ENCODE measurements at places on chromosomes 12 and 14.
A peak's percentile ranks its signal among the peaks of the same experiment; 100 is the strongest.

DNA sequence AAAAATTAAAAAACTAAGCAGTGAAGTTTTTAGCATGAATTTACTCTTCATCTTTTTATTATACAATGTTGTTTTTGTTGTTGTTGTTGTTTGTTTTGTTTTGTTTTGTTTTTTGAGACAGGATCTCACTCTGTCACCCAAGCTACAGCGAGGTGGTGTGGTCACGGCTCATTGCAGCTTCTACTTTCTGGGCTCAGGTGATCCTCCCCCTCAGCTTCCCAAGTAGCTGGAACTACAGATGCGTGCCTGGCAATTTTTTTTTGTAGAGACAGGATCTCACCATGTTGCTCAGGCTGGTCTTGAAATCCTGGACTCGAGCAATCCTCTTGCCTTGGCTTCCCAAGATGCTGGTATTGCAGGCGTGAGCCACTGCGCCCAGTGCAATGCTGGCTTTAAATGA lies 11.3 kb downstream of the PPFIBP1 start:
- DNase-seq = no peak

- no peak for DNase-seq
These were observed 14.6 kb upstream of the MIA2 start for GRCh38 chr14:39219075-39219499.

- no peak for DNase-seq
These were observed 28.5 kb downstream of the CCDC88C start for GRCh38 chr14:91389150-91389549.

GRCh38 chr12:111426344-111427185 lies 20.8 kb downstream of the SH2B3 start:
- DNase-seq = no peak

- DNase-seq = no peak
These were observed 42.1 kb upstream of the MTERF2 start for GRCh38 chr12:107029081-107029480.

GRCh38 chr12:6850796-6851152 lies 312 bp downstream of the CDCA3 start:
- DNase-seq = no peak

- DNase-seq = no peak
These were observed 65.4 kb upstream of the RIC8B start for GRCh38 chr12:106709068-106709511.

- no peak for DNase-seq
These were observed 61.6 kb downstream of the SERPINA3 start for GRCh38 chr14:94673781-94674231.

- no peak for DNase-seq
These were observed 43.5 kb downstream of the DRAM1 start for GRCh38 chr12:101920906-101921305.

GRCh38 chr12:13026286-13026685 lies 17.9 kb upstream of the FAM234B start:
- no peak for DNase-seq

- peak; percentile 41 for DNase-seq
These were observed 19.4 kb downstream of the NCKAP5L start for GRCh38 chr12:49808686-49809380.

GRCh38 chr12:2396448-2396871 lies 343.7 kb downstream of the CACNA1C start:
- no peak for DNase-seq

DNA sequence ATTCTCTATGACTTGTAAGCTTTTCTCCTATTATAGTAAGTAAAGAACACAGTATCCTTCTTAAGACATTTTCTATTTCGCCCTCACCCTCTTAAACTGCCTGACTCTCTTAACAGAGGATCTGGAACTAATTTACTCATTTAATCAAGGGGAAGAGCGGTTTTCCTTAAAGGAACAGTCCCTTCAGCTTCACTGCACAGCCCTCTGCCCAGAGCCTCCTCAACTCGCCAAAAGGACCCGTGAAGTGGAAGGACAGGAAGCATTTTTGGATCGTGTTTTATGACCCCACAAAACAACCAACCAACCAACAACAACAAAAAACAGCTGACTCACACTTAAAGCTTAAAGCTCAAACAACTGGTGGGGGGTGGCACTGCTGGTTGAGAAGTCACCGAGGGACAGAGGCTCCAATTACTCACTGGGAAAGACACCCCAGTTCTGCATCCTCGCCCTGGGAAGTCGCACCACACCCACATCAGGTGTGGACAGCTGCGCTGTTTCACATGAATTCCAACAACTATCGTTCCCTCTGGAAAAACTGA lies 35.7 kb downstream of the NID2 start:
- DNase-seq = no peak

DNA sequence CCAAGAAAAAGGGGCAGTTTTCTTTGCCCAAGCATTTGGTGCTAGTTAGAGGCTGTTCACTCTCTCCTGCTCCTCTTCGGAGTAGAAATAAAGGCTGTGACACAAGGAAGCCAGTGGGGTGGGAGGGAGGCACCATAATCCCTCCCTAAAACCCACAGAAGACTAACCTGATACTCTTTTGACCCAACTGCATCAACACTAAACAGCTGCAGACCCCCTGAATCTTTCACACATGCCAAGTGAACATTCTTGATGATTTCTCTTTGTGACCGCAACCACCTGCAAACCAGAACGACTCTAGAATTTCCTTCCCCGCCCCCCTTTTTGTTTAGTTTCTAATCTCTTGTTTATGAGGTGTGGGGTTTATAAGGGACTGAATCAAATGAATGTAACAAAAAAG lies 175.8 kb upstream of the BCL2L14 start:
- DNase-seq = no peak

GRCh38 chr12:47095446-47096236 lies 15.9 kb upstream of the AMIGO2 start:
- no peak for DNase-seq

- no peak for DNase-seq
These were observed 285.9 kb downstream of the FOXN3 start for GRCh38 chr14:89131004-89131750.

DNA sequence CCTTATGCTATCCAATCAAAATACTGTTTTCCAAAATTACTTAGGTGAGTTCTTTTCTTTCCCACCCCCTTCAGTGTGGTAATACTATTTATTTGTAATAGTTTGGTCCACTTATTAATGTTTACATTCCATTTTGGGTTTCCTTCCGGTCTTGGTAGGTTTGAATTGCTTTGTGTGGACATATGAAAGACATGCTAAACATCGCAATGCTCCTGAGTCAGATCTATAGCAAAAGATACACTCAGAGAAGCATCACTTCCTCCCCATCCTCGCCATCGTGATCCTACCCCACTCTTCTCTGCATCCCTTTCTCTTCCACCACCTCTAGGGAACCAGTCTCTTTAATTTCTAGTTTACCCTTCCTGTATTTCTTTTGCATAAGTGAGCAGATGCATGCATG lies 30.0 kb downstream of the TUNAR start:
- DNase-seq = no peak

- no peak for DNase-seq
These were observed 720.1 kb upstream of the TMEM132C start for GRCh38 chr12:127546721-127547505.

DNA sequence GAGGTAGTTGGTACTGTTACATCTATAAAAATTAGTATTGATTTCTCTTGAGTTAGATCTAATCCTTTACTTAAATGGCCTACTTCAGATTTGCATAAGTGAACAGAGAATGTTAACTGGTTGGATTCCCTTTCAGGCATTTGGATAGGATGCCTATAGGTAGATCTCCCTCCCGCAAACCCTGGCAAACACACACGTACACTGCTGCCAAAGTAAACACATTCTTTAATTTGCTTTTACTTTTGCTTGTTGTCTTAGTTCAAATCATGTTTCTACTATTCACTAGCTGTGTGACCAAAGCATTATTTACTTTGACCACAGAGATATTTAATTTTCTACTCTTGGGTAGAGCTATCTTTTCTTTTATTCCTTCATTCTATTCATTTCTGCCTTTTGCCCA lies 936.1 kb upstream of the FBXO33 start:
- DNase-seq = no peak

Data from neural crest cell (in vitro differentiated cells).